ENCODE measurements at places on chromosomes 3 and 15. TPM values are rescaled to one million over a fixed set of nuclear protein-coding genes. Genes with fewer than 3 reads are reported as not detected.
A peak's percentile ranks its signal among the peaks of the same experiment; 100 is the strongest.

GAP43 gene
- not detected for total RNA-seq

GRCh38 chr15:29401644-29402043 is 132.0 kb upstream of the NSMCE3 start:
- DNase-seq = no peak

- peak; percentile 9 for DNase-seq
These were observed 19.5 kb upstream of the COMMD2 start for GRCh38 chr3:149771652-149772271.

DNA sequence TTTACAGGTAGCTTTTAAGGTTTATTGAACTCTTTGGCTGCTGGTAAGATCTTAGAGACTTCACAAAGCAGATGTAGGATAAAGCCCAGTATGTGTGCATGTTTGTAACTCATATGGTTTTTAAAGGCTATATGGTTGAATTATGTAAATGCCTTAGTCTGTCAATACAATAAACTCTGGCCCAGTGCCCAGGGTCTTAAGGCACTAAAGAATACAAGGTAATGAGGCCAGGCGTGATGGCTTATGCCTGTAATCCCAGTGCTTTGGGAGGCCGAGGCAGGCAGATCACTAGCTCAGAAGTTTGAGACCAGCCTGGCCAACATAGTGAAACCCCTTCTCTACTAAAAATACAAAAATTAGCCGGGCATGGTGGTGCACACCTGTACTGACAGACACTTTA is 170.3 kb upstream of the CGNL1 start:
- DNase-seq = no peak

GABRR3 gene
- total RNA-seq = not detected

- no peak for DNase-seq
These were observed 26.3 kb upstream of the CCDC39 start for GRCh38 chr3:180705619-180706018.

COL6A5 gene
- total RNA-seq = not detected

DNA sequence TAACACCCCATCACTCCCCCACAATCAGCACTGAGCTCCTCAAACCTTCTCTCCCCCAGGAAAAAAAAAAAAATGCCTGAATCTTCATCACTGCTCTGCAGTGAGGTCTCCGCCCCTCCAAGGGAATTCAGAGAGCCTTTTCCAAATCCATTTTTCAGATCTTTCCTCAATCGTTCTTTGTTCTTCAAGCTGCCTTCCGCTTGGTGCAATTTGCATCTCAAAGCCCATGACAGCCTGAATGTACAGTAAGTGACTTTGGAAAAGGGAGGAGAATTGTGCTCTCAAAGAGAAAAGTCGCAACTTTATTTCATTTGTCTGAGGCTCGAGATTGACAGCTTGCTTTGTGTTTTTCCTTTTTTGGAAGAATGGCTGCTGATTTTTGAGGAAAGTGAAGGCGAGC is 75.0 kb downstream of the CORO2B start:
- DNase-seq = no peak

TLR9 gene
- not detected for total RNA-seq

DNA sequence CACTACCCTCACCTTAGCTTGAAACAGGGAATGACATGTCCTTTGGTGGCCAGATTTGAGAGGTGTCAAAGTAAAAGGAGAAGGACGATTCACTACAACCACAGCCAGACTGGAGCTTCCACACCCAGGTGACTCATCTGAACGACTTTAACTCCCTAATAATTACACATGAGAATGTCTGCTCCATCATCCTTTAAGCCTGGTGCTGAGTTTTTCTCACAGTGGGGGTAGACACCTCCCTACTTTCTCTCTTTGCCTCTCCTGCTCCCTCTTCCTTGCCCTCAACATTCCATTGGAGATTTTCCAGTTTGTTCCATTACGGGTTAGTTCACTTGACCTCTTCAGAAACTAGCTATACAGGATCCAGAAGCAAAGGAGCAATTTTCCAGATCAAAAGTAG is 154.3 kb upstream of the BHLHE40 start:
- DNase-seq = peak; percentile 86

LDHAL6B gene
- total RNA-seq = not detected

- DNase-seq = no peak
These were observed 9.6 kb upstream of the SMAD6 start for GRCh38 chr15:66692391-66692790.

GOLGA6L10 gene
- total RNA-seq = 0.63 TPM

DNA sequence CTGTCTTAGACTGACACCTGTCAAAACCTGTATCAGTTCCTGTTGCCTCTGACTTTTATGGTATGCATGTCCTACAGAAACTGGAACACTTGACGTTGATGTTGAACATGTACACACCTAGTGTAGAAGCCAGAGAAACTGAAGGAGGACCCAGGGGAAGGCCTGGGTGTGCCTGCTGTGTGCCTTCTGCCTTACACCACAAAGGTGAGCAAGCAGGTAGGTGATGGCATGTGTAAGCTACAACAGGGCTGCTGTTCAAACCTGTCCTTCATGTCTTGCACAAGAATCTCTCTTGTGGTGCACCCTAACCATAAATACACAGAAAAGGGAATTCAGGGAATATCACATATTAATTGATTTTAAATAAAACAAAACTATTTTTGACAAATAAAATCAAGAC is 13.6 kb upstream of the AQP9 start:
- peak; percentile 28 for DNase-seq

DNA sequence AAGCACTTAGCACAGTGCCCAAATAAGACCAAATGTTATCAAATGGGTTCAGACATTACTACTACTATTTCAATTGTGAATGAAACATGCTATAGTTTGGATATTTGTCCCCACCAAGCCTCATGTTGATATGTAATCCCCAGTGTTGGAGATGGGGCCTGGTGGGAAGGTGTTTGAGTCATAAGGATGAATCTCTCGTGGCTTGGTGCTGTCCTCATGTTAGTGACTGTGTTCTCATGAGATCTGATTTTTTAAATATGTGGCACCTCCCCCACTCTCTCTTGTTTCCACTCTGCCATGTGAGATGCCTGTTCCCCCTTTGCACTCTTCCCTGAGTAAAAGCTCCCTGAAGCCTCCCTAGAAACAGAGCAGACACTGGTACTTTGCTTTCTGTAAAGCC is 148.7 kb upstream of the TGFBR2 start:
- DNase-seq = no peak

All from foreskin keratinocyte (primary cell).